G401 (cell line): ENCODE measurements at places on chromosomes 7 and 10. TPM values are rescaled to one million over a fixed set of nuclear protein-coding genes. Genes with fewer than 3 reads are reported as not detected.

PLEKHS1 gene
- not detected in 2 replicates for total RNA-seq

HMX2 gene
- not detected in 2 replicates for total RNA-seq

IFIT1B gene
- not detected in 2 replicates for total RNA-seq

NODAL gene
- 2.8 TPM in 1 of 2 replicates, not detected in the other for total RNA-seq

SPDYE18 gene
- total RNA-seq: not detected in 2 replicates
